Adrenal gland (tissue), 19 donors: ENCODE measurements at places on chromosomes 1 and 21. TPM values are rescaled to one million over a fixed set of nuclear protein-coding genes. Genes with fewer than 3 reads are reported as not detected.

The VANGL2 gene
- 1.1 TPM for polyA plus RNA-seq

The DUSP12 gene
- 15.4 TPM for polyA plus RNA-seq

The COX20 gene
- 123 TPM for polyA plus RNA-seq

The C1orf94 gene
- polyA plus RNA-seq = not detected

The C8A gene
- not detected for polyA plus RNA-seq

The PYCR2 gene
- 122 TPM for polyA plus RNA-seq

The FCRL4 gene
- polyA plus RNA-seq = not detected

The TAF5L gene
- polyA plus RNA-seq = 7.2 TPM

The PTAFR gene
- polyA plus RNA-seq = 1.7 TPM

The SLC30A1 gene
- 49.6 TPM for polyA plus RNA-seq

The CD84 gene
- 4.0 TPM for polyA plus RNA-seq

The GSTM2 gene
- polyA plus RNA-seq = 495 TPM

The LRIG2 gene
- 3.5 TPM for polyA plus RNA-seq

The MFAP2 gene
- 2.1 TPM for polyA plus RNA-seq

The NBPF3 gene
- polyA plus RNA-seq = 1.3 TPM

The GRIK1 gene
- 47.4 TPM for polyA plus RNA-seq

The SYDE2 gene
- polyA plus RNA-seq = 0.48 TPM

The C1orf167 gene
- 13.2 TPM for polyA plus RNA-seq
